NCI-H2029 treated with DMSO at 0.1 percent for 48 hours (cell line): ENCODE measurements at places on chromosomes 13 and 19.

GRCh38 chr19:33622809-33623511 is 1.2 kb downstream of the CHST8 start:
- DNase-seq = no peak

GRCh38 chr19:11964496-11964857 is 363 bp upstream of the ZNF763 start:
- DNase-seq = no peak

DNA sequence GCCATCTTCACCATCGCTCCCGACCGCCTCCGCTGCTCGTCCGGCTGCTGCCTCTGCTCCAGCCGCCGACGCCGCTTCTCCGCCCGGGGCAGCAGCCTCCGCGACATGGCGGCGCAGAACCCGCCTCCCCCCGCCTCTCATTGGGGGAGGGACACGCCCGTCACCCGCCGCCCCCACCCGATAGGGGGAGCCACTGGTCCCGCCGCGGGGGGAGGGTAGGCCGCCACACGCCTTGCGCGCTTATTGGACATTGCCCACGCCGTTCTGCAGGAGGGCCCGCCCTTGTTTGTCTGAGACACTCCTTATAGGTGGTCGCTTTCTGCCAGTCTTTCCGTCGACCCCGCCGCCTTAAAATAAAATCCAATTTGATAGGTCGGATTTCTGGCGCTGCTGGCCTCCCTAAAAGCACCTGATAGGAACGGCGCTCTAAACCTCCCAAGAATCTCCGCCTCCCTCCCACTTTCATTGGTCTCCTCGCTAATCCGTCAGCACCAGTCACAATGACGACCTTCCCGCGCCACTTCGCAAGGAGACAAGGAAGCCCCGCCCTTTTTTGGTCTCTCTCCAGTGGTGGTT is at the start of gene HNRNPL:
Gene HNRNPL (minus strand): TSS at position 127 of the 576 bp plus-strand sequence. CDS start 20 bp downstream, at position 107.
- peak; percentile 99 for DNase-seq

DNA sequence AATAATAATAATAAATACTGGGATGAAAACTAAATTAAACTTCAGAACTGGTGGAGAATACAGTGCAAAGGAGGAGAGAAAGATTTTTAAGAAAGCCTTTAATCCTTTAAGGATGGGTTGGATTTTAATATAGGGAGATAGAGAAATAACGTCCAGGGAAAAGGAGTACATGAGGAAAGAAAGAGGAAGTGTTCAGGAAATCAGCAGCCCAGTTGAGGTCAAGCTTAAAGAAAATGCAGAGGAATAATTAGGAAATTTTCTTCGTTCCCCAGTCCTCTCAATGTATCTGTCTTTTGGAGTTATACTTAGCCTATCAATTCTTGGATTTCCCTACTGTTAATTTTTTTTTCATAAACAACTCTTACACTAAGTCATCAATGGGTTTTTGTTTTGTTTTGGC is 47.7 kb downstream of the INTS6 start:
- no peak for DNase-seq

DNA sequence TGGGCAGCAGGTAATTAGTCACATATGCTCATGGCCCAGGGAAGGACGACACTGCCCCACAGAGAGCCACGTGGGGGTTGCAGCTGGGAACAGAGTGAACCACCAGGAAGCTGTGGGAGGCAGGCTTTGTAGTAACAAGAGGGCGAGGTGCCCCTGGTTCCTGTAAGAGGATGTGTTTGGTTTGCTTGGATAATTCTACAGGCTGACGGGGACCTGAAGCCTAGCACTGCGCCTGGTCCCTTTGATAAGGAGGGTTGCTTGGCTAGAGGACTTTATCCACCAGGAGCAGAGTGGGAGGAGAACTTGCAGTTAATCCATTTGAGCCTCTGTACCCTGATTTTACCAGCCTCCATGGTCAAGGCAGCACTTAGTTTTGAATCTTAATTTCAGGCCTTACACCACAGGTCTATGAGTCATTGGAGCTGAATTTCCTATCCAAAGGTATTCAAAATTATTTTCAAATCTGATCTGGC is 67.4 kb upstream of the CLDN10 start:
- DNase-seq = no peak

GRCh38 chr13:80931766-80932165 is 590.8 kb upstream of the SPRY2 start:
- no peak for DNase-seq

DNA sequence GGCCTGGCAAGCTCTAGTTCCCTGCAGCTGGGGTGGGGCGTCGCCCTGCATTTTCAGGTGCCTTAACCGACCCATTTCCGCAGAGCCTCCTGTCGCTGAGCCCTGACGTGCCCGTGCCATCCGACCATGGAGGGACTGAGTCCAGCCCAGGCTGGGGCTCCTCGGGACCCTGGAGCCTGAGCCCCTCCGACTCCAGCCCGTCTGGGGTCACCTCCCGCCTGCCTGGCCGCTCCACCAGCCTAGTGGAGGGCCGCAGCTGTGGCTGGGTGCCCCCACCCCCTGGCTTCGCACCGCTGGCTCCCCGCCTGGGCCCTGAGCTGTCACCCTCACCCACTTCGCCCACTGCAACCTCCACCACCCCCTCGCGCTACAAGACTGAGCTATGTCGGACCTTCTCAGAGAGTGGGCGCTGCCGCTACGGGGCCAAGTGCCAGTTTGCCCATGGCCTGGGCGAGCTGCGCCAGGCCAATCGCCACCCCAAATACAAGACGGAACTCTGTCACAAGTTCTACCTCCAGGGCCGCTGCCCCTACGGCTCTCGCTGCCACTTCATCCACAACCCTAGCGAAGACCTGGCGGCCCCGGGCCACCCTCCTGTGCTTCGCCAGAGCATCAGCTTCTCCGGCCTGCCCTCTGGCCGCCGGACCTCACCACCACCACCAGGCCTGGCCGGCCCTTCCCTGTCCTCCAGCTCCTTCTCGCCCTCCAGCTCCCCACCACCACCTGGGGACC is 1.2 kb downstream of the ZFP36 start:
- DNase-seq = no peak

- DNase-seq = no peak
Observed at GRCh38 chr13:39855236-39855635, 199.8 kb downstream of the COG6 start.

- DNase-seq = no peak
Observed at GRCh38 chr13:79281339-79281747, 124.7 kb downstream of the RBM26 start.

DNA sequence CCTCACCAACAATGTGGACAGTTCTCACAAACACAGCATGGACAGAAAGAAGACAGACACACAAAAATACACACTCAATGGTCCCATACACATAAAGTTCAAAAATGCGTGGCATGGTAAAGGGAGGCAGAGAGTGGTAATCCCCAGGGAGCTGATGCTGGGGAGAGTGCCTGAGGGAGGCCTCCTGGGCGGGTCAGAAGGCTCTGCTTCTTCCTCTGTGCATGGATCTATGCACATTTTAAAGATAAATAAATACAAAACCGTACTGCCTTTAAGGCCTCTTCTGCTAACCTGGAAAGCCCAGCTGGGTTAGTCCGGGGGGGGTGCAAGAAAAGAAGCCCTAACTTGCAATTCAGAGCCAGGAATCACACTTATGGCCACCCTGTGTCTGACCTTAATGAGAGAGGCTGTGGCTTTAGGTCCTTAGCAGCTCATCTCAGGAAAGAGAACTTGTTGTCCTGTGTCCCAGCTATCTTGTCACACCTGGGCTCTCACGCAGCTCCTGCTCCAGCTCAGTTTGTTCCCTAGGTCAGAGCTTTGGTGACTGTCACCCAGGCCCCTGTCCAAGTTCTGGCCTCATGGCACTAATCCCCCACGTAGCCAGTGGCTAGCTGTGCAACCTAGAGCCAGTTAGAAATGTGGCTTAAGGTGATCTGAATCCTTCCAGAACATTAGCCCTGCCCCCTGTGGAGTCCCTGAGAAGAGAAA is 28.5 kb downstream of the POP4 start:
- no peak for DNase-seq

DNA sequence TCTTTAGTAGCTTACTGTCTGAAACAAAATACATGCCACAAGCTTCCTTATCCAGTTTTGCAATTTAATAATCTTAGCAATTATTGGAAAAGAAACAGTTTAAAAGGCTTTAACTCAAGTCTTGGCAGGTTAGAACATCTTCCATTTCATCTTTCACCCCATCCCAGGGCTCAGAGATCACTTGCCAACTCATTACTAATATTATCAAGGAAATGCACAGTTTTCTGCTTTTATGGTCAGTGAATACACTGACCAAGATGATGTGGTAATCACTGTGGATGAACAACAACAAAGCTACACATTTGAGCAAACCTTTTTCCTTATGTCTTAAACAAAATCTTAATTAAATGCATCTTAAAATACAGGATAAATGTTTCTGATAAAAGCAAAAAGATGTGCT is 48.0 kb upstream of the ITM2B start:
- DNase-seq = no peak

- DNase-seq = no peak
Observed at GRCh38 chr19:3319643-3320353, 46.6 kb upstream of the NFIC start.

- no peak for DNase-seq
Observed at GRCh38 chr13:75843074-75843473, 206.9 kb downstream of the LMO7 start.

GRCh38 chr13:49303533-49304252 is 56.0 kb downstream of the CDADC1 start:
- no peak for DNase-seq

- DNase-seq = no peak
Observed at GRCh38 chr13:52780092-52780491, 40.5 kb upstream of the CNMD start.

DNA sequence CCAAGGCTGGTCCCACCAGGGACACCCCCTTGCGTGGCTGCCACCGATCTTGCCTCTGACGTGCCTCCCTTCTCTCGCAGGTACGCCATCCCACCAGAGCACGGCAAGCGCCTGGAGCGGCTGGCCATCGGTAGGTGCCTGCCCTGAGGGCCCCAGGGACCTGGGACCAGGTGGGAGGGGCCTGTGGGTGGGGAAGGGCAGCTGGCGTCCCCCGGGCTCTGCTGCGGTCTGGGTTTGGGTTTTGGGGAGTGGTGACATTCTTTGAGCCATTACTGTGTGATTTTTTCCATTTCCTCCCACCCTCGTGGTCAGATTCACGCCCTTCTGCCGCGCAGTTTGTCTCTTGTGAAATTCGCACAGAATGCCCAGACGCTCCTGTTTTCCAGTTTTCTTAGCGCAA is 102.0 kb downstream of the KDM4B start:
- DNase-seq = no peak

- no peak for DNase-seq
Observed at GRCh38 chr13:27969082-27969865, at the start of gene CDX2. TSS of gene CDX2 (minus strand) at chr13:27969315. CDS start at chr13:27969006, 309 bp downstream.

- DNase-seq = no peak
Observed at GRCh38 chr19:46828484-46828883, 22.2 kb downstream of the AP2S1 start.

- no peak for DNase-seq
Observed at GRCh38 chr19:42233678-42234292, 8.6 kb downstream of the GSK3A start.

DNA sequence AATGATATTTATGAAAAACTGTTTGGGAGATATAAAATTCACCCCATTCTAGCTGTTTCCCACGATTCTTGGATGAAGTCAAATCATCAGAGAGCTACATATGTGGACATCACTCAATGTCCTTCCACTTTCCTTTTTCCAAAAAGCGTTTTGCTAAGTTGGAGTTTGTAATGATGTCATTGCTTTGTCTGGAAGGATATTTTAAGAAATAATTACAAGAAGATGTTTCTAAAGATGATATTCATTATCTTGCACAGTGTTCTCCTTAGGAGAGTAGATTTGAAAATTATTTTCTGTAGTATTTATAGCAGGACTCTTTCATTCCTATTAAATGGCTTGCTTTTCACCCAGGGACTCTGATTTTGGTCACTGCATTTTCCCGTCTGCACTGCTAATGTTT is 851.2 kb downstream of the EFNB2 start:
- no peak for DNase-seq
